Muscle of back (tissue), 13 donors: ENCODE measurements at places on chromosomes 1 and 21.
A peak's percentile ranks its signal among the peaks of the same experiment; 100 is the strongest.

DNA sequence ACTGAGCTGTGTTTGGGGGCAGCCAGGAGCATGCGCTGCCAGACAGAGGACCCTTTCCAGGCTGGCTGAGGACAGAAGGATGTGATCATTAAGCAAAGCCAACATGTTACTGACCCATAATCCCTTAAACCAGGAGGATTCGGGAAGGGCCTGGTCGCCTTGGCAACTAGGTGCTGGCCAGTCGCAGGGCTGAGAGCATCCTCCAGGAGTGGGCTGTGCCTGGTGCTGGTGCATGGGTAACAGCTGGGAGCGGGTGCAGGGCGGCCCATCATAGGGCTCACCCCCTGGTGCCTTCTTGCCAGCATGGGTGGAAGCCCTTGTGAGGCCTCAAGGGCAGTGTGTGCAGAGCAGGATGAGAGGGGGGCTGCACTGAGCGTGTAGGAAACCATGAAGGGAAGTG is 17.2 kb downstream of the CDK18 start:
- DNase-seq: no peak

GRCh38 chr1:160375788-160376524 is 9.1 kb downstream of the NHLH1 start:
- no peak for DNase-seq

GRCh38 chr1:190472494-190472893 is 5.2 kb downstream of the BRINP3 start:
- no peak for DNase-seq

- DNase-seq: no peak
These were observed 8.9 kb upstream of the FMO3 start for GRCh38 chr1:171081763-171082201.

DNA sequence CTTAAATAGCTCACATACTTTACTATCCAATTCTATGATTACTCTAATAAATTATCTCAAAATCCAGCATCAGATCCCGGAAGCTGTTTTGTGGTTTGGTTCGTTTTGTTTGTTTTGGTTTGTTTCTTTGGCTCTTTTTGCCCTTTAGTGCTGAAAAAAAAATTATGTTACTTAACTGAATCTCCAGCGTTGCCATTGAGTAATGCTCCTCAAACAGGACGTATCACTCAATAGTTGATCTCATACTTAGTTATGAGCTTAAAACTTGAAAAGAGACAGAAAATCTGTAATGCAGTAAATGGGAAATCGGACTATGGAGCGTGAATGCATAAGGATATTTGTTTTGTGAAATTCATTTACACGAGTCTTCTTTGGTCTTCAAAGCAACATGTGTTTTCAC is 533.8 kb upstream of the TMPRSS15 start:
- DNase-seq: no peak

DNA sequence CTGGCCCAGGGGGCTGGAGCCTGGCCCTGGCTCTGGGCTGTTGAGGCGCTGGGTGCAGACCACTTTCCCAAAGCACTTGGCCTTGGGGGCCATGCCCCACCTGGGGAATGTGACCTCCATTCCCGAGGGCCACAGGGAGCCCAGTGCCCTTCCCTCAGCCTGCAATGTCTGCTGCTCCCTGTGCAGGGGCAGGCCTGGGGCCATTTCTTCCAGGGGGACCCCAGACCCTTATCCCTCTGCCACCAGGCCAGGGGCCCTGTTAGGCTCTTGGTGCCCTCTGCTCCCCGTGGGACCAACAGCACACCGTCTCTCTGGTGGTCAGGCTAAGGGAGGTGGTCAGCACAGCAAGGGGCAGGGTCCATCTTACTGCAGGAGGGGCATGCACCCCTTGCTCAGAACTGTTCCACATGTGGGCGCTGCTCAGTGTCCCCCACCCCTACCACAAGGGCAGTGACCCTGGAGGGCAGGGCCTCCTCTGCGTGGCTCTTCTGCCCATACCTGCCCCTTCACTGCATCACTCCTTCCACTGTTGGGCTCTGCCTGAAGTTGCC is 1.1 kb upstream of the TMEM52 start:
- DNase-seq: no peak

DNA sequence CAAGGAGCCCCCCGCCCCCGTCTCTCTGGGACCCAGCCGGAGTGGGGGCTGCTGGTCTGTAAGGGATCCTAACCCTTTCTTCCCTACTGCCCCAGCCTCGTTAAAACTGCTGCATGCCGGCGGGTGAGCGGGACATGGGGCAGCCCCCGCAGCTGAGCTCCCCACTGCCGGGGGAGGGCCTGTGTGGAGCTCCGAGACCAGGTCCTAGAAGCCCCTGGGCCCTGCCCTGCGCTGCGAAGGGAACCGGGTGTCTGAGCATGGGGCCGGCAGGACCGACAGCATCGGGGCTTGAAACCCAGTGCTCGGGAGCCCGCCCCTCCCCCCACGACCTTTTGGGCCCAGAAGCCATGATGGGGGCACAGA is 9.2 kb upstream of the COL6A1 start:
- DNase-seq: peak; percentile 63

GRCh38 chr1:66642992-66643391 is 109.0 kb downstream of the SGIP1 start:
- DNase-seq: no peak

GRCh38 chr1:35576061-35576765 is 3.1 kb downstream of the TFAP2E start:
- DNase-seq: no peak

GRCh38 chr21:26833460-26833939 is 11.7 kb downstream of the ADAMTS1 start:
- no peak for DNase-seq

GRCh38 chr21:44927587-44928461 is 7.1 kb upstream of the ITGB2 start:
- DNase-seq: peak; percentile 66

- no peak for DNase-seq
These were observed at the start of gene GRHL3 for GRCh38 chr1:24319312-24319863. TSS of gene GRHL3 (plus strand) at chr1:24319357. CDS start at chr1:24319552, 195 bp downstream.

DNA sequence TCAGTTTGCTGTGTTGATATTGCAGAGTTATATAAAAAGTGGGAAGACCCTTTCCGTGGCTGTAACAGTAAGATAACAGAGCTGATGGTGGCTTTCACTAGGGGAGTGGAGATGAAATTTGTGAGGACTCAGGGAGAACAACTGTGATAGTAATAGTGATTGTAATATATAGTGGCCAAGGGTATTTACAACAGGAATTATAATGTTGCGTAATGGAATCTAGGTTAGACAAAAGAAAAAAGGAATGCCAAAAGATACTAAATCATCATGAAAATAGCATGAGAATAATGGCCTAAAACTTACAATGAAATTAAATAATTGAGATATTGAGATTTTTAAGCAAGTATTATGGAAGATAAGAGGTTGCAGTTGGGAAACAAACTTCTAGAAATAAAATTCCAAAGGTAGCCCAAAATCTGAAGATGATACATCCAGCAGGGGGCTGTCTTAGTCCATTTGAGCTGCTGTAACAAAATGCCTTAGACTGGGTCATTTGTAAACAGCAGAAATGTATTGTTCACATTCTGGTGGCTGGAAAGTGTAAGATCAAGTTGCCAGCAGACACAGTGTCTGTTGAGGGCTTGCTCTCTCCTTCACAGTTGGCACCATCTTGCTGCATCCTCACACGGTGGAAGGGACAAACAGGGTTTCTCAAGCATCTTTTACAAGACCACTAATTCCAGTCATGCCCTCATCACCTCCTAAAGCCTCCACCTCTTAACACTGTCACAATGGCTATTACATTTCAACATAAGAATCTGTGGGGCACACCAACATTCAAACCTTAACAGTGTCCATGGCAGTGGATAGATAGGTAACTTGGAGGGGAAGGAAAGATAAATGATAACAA is 711.2 kb downstream of the MRPL39 start:
- peak; percentile 11 for DNase-seq

DNA sequence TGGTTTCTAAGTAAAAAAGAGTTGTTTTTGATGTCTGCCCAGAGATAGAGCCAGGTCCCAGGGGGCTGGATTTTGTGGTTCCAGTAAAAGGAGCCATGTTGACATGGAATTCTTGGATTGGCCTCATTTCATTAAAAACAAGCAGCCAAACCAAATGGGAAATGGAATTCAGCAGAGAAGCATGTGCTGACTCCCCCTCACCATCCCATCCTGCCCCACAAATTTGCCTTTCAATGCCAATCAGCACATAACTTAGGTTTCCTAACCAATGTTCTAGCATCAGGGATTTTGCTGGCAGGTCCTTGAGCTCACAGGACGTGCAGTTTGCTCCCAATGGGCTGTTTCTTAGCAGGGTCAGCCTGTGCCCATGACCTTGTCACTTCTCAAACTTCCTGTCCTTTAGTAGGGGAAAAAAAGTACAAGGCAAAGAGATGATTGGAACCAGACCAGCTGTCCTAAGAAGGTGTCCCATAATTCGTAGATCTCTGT is 101.5 kb upstream of the GADD45A start:
- DNase-seq: no peak

GRCh38 chr1:6241107-6241886 is 2.7 kb upstream of the HES3 start:
- DNase-seq: no peak

DNA sequence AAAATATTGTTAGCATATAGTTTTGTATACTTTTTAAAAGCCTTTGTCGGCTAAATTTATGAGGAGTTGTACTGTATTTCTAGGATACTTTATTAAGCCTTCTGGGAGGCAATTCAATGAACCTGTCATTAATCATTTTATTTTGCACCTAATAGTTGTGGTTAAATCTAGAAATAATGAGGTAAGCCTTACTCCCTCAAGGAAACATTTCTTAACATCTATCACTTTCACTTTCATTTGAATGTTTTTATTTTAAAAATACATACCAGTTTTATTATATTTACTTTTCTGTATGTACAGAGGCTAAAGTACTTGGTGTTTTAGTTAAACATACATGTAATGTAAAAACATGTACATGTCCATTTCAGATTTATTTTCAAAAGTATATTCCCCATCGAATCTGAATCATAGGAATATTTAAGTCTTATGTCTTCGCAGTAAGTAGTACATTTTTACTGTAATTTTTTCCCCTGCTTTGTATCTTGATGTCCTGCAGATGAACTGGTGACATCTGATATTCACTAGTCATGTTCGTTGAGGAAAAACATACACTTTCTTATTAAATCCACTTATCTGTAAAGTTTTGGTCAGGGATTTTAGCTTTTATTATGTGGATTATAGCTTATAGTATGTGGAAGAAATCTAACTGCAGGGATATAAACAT is 82.8 kb downstream of the DISP1 start:
- DNase-seq: peak; percentile 81
